ENCODE measurements at places on chromosomes 6 and 20. TPM values are rescaled to one million over a fixed set of nuclear protein-coding genes. Genes with fewer than 3 reads are reported as not detected.

Gene FAM83C
- not detected for total RNA-seq

Gene BIRC7
- total RNA-seq = not detected

Gene SLC32A1
- total RNA-seq = not detected

Gene PPP1R3G
- not detected for total RNA-seq

Gene TMEM170B
- 1.8 TPM for total RNA-seq

Gene ZC2HC1B
- not detected for total RNA-seq

Gene SLX4IP
- total RNA-seq = 5.5 TPM

Gene KIAA1586
- 14.2 TPM for total RNA-seq

Gene IL20RA
- total RNA-seq = not detected

GRCh38 chr6:127192911-127193541 is 73.6 kb upstream of the RNF146 start:
- no peak for DNase-seq

DNA sequence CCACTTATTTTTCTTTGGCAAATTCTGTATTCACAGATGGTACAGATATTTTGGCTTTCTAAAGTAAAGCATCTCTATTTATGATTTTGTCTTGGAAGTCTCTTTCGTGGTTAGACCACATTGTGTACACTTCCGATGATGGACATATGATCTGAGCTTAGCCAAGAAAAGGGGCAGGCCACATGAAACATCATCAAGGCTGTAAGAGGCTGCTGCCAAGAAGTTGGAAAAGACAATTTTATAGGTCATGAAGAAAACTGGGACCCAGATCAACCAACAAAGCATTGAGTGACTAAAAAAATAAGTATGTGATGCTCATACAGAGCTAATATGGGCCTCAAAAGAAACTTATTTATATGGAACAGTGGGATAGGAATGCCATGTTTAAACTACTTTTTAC is 266.4 kb downstream of the HAO1 start:
- no peak for DNase-seq

GRCh38 chr20:44399446-44399845 is 43.9 kb downstream of the HNF4A start:
- DNase-seq = no peak

GRCh38 chr6:139327038-139327437 is 35.2 kb upstream of the TXLNB start:
- DNase-seq = no peak

GRCh38 chr20:1130847-1131246 is 12.4 kb downstream of the PSMF1 start:
- DNase-seq = no peak

DNA sequence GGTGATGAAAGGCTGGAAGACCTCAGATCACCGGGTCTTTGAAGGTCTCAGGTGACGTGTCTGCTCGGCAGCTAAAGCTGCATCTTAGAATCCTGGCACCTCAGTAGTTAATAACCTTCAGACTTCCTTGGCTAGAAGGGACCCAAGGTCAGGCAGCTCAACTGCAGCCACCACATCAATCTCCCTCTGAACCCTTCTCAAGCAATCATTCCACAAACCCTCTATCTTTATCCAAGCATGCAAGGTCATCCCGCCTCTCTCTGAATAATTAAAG is 16.7 kb upstream of the TLDC2 start:
- DNase-seq = no peak

- no peak for DNase-seq
Measured at GRCh38 chr20:36541768-36542488, 609 bp downstream of the MYL9 start.

DNA sequence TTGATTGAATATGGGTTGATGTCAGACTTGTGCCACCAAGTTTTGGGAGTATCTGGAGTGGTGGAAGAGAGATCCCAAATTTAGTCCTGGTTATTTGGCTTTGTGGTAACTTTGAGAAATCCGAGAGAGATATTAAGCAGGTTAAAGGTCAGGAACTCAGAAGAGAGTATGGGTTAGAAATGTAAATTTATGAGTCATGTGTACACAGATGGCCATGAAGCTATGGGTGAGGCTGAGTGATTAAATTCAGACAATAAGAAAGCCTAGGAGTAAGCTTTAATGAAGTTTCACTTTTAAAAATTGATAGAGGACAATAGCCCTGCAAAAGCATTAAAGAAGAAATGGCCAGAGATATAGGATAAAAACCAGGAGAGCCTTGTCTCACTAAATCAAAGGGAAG is 14.3 kb downstream of the RIMS1 start:
- DNase-seq = no peak

GRCh38 chr20:60691966-60692615 is 560.0 kb upstream of the CDH4 start:
- no peak for DNase-seq

DNA sequence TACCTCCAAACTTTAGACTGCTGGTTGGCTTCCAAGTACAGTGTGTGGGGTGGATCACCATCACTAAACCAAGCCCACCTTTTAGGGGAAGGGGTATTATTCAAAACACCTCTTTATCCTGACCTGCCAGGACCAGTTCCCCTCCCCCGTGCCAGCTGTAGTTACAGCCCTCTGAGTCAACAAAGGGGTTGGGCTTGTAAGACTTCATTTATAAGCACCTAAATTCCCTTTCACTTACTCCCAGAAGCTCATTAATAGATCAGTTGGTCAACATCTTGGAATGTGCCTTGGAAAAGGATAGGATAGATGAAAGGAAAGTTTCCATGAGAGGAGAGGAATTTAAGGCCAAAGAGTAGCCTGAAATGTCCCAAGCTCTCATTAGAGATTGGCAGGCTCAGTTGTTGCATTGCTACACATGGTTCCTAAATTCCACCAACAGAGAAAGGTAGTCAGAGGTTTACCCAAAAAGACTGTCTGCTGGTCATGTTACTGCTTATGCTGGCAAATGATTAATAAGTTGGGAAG is 59.2 kb downstream of the TNFAIP3 start:
- DNase-seq = no peak

DNA sequence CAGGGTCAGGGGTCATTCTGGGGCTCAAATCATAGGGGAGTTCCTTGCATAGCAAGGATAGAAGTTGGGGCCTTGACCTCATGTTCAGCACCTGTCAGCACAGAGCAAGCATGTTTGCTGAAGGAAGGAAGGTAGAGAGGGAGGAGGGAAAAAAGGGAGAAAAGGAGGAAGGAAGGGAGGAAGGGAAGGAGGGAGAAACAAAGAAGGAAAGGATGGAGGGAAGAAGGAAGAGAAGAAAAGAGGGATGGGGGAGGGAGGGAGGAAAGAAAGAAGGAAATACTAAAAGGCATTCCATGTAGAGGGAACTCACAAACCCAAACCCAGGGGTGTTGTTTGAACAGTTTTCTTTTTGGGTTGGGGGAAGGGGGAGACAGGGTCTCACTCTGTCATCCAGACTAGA is 80.1 kb downstream of the DLGAP4 start:
- DNase-seq = no peak

DNA sequence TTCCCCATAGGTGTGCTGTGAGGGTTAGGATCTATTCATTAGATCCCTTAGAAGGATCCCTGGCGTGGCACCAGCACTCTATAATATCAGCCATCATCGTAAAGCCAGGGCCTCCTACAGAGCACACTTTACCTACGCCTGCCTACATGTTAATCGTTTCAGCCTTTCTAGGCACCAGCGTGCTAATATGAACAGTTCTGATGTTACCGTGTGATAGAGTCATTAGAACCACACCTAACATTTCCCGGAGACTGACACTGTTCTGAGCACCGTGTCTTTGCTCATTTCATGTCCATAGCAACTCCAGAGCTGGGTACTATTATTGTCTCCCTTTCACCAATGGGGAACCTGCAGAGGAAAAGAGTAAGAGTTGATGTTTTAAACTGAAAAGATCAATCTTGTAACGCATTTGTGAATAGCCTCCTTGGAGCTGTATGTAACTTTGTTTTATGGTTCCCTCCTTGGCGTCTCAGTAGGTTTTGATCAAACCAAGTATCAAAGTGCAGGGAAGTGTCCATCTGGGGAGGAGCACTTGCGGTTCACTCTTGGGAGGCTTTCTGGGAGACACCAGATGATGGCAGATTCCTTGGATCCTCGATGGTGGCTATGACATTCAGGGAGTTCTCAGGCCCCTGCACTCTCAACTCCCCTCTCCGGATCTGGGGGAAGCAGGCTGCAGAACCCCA is 73.8 kb upstream of the KCNG1 start:
- no peak for DNase-seq

- no peak for DNase-seq
Measured at GRCh38 chr6:8084586-8084985, 17.8 kb downstream of the EEF1E1 start.

DNA sequence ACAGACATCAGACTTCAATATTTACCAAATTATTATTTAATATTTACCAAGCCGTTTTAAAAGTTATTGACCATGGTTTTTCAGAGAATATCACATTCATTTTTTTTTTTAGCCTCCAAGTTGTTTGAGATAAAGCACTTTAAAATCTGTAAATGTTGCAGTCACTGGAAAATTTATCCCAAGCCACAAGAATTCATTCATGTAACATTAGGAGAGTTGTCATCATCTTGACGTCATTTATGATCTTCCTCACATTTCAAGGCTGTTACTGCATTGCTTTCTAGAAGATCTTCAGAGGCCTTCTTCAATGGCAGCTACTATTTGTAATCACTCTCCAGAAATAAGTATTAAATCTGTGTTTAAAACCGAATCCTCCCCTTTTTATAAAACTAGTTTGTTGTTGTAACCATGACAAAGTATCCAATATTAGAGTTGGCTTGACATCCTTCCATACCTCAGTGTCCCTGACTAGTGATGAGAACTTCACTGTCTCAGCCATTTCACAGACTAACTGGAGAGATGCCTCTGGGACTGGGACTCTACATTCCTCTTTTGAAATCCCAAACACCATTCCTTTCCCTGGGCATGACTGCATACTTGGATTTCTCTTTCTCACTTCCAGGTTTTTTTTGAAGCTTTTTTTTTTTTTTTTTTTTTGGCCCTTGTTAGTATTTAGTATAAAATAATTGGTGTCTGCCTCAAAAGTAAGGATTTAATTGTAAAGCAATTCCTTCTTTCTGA is 100.1 kb downstream of the ZFAND3 start:
- DNase-seq = no peak

GRCh38 chr20:2114990-2115681 is 13.5 kb downstream of the STK35 start:
- no peak for DNase-seq

GRCh38 chr20:38863024-38863851 is 57.7 kb downstream of the PPP1R16B start:
- DNase-seq = peak; percentile 86

DNA sequence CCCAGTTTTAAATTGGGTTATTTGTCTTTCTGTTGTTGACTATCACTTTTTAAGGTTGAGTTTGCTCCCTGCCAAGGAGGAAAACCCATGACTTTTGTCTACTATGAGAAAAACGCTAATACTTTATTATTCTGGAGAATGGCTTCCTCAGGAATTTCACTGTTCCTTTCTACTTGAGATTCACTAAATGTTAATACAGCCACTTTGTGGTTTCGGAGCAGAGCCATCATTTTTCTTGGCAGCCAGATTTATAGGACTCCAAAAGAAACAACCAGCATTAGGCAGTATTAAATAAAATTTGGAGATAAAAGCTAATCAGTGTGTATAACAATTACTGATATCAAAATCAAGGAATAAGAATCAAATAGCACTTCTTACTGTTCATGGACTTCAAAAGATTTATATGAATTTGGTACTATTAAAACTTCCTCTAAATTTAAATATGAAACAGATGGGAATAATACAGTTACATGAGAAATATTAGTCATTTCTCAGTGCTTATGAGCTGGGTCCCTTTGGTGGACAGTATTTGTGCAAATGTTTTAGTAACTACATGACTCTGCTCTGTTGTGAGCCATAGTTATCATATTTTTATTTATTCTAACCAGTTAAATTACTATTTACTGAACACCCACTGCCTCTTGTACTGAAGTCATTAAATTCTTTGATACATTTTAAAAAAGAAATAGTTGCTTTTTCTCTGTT is 64.1 kb upstream of the FBXO30 start:
- DNase-seq = no peak

DNA sequence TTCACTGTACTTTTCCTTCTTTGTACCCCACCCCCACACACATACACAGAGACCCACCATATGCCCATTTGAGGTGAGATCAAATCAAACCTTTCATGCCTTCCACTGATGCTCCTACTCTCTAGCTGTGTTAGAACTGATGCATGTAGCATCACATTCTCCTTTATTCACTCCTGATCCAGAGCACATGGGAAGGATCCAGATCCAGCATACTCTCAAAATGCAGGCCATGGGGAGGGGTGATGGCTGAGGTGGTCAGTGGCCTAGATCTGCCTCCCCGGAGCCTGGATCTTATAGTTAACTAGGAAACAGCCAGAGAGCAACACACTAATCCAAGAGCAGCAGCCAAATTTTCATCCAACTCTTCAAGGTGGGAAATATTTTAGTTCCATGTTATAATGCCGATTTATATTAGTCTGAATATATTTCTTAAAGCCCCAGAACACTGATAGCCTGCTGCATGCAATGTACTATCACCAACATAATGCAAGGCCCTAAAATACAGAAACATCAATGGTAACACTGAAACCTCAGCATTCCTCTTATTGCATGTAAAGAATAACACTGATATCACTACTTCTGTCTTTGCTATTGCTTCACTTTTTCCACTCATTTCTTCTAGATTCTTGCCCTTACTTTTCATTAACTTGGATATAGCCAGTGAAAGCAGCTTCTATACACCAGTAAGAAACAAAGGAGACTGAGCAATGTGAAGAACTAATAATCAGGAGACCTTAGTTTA is 126.8 kb upstream of the BEND6 start:
- no peak for DNase-seq

DNA sequence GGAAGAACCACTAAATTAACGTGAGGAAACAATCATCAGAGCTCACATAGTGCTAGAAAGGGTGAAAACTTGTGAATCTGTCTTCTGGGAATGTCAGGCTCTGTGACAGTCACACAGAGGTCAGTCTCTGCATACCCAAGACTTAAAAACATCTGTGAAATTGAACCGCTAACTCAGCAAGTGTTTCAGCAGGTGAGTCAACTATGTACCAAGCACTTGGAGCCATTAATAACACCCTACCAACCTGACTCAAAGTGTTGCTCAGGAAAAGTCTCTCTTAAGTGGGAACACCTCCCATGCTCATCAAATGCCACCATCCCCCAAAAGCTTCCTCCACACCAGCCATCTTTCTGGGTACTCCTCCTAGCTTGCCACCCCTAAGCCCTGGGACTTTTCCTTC is 92.3 kb upstream of the CARMIL1 start:
- no peak for DNase-seq

DNA sequence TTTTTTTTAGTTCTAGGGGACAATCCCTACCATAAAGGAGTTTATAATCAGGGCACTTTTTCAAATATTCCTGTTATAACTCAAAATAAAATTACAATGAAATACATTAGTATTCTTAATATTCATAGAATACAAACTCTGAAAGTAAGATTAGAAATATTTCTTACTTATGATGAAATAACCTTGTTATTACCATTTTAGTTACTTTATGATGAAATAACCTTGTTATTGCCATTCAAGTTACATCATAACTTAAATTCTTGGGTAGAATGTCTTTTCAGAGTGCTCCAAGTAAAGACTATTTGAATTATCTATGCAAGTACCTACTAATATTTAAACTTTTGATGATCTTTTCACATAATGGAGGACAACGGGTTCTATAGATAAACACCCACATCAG is 43.2 kb downstream of the PACRG start:
- DNase-seq = no peak
